A172 (cell line): ENCODE measurements at places on chromosomes 11 and 22.

- DNase-seq, result no peak
Observed at GRCh38 chr22:33492210-33492651, 428.0 kb downstream of the LARGE1 start.

DNA sequence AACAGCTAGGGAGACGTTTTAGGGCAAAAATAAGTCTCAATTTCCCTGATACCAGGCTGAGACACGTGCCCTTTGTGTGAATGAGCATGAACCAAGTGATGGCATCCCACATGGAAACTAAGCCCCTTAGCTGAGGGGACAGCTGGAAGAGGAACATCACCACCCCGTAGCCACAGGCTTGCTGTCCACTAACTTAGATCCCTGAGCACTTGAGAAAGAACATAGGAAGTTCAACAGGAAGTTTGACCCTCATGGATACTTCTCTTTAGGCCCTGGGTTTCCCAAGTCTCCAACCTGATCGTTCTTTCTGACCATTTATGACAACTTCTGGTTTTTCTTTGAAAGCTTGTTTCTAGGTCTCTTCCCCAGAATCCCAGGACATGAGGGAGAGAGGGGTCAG, 11.6 kb upstream of the CKAP5 start:
- DNase-seq, result no peak

DNA sequence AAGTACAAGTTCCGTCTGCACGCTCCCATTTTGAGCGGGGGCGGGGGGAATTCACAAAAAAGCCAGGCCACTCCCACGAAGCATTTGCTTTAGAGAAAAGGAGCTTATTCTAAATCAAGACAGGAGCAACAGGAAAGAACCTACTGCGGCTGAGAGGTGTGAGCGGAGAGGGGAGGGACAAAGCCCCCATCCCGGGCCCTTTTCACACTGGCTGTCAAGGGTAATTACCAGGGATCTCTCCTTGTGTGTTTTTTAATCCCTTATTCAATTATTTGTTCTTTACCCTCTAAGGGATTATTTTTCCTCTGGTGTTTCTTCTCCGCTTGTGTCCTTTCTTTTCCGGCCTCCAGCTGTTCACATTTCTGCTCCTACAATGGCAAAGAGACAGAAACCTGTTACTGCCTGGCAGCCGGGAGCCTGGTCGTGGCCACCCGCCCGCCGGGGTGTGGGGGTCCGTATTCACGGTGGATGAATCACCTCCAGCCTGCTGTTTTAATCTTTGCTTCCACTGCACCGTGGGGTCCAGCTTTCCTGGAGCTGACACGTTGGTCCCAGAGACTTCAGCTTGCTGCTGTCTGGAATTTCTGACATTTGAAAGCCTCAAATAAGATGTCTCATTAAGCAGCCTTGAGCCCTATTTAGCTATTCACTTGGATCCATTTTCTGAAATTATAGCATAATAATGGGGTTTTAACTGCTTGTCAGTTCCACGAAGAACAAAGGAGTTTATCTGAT, 61.4 kb upstream of the FADD start:
- no peak for DNase-seq

GRCh38 chr11:117827521-117828511, 3.3 kb upstream of the FXYD2 start:
- no peak for DNase-seq

DNA sequence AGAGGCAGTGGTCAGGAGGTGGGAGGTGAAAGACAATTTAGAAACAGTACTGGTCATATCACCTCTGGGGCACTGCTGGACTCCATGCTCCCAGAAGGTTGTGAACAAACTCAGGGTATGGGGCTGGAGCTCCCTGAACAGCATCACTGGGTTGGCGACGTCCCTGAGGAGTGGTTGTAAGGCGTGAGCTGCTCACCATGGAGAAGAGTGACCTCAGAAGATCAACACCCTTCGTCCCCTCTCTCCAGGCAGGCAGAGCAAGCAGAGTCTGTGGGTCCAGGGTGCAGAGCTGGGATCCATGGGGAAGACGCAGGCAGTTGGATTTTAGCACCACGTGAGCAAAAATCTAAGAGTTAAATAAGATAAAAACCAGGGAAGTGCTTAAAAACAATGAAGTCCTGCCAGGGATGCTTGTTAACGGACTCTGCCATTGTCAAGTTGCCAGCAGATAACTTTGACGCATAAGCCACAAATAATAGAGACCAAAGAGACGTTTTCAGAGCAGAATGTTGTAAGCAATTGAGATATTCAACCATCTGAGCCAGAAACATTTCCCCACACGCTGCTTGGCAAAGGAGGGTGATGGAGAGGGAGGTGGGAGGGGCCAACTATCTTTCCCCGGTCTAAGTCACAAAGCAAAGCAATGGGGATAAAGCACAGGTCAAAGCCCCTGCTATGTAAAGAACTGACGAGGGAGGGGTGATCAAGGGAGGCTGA, 13.6 kb downstream of the PNPLA5 start:
- no peak for DNase-seq

- no peak for DNase-seq
Observed at GRCh38 chr11:108994887-108995286, 330.0 kb downstream of the DDX10 start.

DNA sequence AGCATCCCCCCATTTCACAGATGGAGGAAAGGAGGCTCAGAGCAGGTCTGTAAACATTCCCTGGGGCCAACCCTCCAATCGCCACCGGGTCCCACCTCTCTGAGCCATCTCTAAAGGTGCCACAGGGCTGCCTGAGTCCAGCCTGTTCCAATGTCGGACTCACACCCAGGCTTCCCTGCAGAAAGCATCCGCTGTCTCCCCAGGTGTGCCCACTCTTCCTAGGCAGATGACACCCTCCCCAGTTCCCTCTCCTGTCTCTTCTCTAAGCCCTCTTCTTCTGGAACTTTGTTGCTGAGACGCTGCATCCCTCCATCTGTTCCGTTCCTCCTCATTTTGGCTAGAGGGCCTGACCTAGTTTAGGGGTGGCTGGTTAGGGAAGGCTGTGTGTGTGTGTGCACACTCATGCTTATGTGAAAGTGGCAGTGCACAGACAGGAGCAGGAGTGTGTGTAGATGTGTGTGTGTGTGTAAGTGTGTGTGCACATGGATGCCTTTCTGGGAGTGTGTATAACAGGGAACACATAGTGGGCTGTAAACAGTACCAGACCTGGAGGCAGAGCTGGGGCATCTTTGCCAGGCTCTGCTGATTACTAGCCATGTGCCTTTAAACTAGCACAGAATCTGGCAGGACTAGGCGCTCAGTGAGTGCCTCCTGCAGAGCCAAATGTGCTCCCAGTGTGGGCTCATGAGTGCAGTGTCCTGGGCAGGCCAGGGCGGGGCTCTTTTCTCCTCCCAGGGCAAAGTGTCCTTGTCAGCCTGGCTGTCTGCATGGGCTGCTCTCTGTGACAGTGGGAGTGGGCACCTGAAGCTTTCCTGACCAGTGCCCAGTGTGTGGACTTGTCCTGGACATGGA, 77.3 kb upstream of the NECTIN1 start:
- no peak for DNase-seq

DNA sequence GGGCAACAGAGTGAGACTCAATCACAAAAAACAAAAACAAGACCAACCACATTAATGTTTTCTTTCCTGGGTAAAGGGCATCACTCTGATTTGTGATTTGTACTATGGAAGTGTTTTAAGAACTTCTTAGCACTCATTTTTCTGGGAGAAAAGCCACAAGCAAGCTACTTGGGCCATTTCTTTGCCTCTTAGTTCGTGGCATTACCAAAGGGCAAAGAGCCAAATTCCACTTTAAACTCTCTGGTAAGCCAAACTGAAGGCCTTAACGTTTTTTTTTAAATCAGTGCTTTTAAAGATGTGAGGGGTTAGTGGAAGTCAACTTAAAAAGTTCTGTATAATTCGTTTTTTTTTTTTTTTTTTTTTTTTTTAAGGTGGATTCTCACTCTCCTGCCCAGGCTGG, 36.9 kb downstream of the CAT start:
- no peak for DNase-seq

DNA sequence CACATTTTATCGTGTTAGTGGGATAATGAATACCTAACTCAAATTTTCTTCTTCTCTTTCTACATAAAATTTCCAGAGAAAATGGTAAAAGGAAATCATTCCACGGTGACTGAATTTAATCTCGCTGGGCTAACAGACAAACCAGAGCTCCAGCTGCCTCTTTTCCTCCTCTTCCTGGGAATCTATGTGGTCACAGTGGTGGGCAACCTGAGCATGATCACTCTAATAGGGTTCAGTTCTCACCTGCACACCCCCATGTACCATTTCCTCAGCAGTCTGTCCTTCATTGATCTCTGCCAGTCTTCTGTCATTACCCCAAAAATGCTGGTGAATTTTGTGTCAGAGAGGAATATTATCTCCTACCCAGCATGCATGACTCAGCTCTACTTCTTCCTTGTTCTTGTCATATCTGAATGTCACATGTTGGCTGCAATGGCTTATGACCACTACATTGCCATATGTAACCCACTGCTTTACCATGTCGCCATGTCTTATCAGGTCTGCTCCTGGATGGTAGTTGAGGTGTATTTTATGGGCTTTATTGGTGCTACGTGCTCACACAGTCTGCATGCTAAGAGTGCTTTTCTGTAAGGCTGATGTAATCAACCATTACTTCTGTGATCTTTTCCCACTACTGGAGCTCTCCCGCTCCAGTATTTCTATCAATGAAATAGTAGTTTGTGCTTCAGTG, 24.1 kb downstream of the OR10D3 start:
- DNase-seq, result no peak

GRCh38 chr22:44549701-44550100, 51.7 kb upstream of the RTL6 start:
- DNase-seq, result no peak

DNA sequence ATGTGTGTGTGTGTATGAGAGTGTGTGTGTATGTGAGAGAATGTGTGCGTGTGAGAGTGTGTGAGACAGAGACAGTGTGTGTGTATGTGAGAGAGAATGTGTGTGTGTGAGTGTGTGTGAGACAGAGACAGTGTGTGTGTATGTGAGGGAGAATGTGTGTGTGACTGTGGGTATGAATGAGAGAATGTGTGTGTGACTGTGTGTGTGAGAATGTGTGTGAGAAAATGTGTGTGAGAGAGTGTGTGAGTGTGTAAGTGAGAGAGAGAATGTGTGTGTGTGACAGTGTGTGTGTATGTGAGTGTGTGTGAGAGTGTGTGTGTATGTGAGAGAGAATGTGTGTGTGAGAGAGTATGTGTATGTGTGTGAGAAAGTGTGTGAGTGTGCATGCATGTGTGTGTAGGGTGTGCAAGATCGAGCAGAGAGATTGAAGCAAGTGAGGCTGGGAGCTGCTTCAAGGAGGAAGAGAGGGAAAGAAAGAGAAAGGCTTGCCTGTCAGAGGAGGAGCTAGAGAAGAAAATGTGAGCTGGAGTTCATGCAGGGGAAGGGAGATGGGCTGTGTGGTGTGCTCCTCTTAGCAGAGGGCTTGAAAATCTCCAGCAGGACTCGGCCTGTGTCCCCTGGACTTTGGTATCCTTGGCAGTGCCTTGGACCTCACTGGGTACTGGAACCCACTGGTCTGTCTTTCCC, 27.7 kb upstream of the TP53I11 start:
- DNase-seq, result peak; percentile 13
